Thyroid gland (tissue), 4 donors: ENCODE measurements at places on chromosomes 13 and 19. TPM values are rescaled to one million over a fixed set of nuclear protein-coding genes. Genes with fewer than 3 reads are reported as not detected.

IGFL2 gene
- total RNA-seq, result not detected

ZNF253 gene
- 26.1 TPM for total RNA-seq

ZNF490 gene
- 28.9 TPM for total RNA-seq

CEACAM4 gene
- total RNA-seq, result not detected

SDHAF1 gene
- total RNA-seq, result 60.9 TPM

CASP14 gene
- total RNA-seq, result not detected

CFAP97D2 gene
- not detected for total RNA-seq

GRCh38 chr19:2594319-2594718 is 108.2 kb downstream of the GNG7 start:
- no peak for DNase-seq

GRCh38 chr19:13961826-13962698 is 9.8 kb downstream of the DCAF15 start:
- no peak for DNase-seq

DNA sequence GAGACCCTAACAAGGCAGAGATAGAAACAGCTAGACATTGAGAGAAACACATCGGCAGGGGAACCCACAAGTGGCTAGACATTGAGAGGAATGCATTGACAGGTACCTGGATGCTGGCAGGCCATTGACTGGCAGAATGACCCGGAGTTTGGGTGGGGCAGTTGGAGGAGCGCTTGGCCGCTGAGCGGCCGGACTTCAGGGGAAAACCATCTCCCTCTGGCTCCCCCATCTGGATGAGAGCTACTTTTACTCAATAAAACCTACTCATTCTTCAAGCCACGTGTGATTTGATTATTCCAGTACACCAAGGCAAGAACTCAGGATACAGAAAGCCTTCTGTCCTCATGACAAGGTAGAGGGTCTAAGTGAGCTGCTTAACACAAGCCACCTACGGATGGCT is 473.4 kb downstream of the SLITRK5 start:
- no peak for DNase-seq

DNA sequence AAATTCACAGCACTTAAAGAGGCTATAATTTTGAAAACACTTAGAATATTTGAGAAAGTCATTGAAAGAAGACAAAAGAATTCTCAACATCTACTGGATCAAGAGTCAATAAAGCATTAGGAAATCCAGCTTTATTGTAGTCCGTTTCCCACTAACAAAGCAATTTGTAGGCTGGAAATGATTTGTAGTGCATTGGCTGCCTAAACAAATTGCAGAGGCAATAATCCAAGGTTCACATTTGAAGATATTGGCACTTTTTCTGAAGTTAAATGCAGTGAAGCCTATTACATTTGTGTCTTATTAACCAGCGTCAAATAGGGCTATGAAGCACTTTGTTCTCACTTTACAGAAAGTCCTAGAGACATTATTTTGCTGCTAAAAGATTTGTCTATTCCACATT is 848.1 kb upstream of the SLITRK1 start:
- no peak for DNase-seq

- no peak for DNase-seq
Observed at GRCh38 chr13:35791184-35791851, 314.8 kb upstream of the MAB21L1 start.

DNA sequence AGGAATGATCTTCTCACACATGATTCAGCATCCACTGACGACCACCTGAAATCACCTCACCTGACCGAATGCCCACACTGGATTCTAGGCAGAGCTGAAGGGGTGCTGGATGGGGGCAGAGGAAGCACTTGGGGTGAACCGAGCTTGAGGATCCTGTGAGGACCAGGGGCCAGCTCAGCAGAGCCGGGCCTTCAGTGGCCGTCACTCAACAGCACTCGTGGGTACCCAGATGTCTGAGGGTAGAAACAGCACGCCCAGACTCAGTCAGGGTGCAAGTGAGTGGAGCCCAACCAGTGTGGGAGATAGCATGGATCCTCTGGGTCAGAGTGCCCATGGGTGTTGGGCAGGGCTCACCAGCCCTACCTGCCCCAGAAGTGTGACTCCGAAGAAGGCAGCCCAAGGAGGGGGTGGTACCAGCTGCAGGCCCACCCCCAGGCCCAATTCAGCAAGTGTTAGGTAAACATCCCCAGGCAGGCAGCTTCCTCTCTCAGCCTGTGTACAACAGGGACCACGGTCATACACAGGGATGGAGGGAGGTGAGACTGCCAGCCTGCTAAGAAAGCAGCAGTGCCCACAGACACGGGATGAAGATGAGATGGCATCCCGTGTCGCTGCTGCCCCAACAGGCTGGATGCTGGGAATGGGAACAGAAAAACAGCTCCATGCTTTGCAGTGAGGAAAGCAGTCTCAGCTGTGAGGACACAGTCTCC is 16.6 kb downstream of the GJA3 start:
- DNase-seq, result no peak

DNA sequence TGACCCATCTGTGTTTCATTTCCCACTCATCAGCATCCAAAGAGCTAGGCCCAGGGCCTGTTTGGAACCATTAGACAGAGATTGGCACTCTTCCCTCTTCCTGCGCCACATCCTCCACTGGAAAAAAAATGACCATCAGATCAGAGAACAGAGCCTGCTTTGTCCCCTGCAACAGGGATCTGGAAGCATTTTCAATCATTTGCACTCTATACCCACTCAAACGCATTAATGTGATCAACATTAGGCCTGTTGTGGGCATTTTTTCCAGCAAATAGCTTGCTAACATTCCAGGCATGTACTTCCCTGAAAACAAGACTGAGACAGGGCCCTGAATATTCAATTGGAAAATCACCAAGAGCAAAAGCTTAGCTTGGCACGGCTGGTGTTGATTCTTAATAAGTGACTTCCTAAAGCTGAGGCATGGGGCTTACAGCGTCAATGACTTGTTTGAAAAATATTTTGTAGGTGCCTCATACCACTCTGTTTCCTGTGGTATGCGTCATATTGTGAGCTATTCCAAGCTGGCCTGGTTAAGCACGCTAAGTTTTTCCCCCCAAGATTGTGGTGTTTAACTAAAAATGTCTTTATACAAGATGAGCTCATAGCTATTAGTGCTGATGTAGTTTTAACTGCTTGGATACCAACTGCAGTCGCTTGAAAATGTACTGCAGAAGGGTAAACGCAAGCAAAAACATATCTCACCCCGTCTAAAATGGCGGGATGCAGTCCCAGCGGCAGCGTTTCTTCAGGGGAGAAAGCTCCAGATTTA is 404.4 kb downstream of the SPRY2 start:
- DNase-seq, result no peak

DNA sequence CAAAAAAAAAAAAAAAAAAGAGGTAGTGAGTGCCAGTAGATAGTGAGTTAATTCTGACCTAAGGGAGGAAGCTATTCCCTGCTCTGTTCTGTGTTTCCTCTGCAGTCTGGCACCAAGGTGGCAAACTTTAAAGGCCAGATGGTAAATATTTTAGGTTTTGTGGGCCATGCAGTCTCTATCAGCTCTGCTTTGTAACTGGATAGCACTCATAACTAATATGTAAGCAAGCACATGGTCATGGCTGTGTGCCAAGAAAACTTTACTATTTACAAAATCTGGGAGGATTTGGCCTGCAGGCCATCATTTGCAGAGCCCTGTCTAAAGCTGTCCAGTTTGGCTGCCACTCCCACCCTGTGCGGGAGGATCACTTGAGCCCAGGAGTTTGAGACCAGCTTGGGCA is 4.3 kb downstream of the PIN1 start:
- no peak for DNase-seq

DNA sequence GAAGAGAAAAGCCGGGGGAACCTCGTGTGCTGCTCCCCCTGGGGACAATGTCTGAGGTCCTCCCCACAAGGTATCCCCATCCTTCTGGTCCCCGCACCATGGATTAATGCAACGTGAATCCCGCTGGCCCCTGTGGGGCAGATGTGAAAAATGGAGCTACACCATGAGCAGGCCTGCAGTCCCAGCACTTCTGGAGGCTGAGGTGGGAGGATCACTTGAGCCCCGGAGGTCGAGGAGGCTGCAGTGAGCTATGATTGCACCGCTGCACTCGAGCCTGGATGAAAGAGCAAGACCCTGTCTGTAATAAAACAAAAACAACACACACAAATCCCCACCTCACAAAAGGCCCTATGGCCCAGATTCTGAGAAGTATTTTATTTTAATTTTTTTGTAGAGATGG is 1.2 kb upstream of the CFD start:
- DNase-seq, result no peak

DNA sequence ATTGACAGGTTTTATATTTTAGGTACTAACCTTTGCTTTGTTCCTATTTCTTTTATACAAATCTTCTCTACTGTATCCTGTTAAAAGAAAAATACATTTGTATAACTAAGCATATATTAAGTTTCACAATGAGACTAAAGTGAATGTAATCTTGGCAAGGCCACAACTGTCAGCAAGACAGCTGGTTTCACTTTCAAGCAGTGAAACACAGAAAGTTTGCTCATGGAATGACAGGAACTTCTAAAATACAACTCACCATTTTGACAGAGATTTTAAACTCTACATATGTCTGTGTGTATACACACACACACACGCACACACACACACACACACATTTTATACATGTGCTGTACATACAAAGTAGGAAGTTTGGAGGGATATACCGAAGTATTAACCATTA is 53.3 kb downstream of the PARP4 start:
- no peak for DNase-seq

DNA sequence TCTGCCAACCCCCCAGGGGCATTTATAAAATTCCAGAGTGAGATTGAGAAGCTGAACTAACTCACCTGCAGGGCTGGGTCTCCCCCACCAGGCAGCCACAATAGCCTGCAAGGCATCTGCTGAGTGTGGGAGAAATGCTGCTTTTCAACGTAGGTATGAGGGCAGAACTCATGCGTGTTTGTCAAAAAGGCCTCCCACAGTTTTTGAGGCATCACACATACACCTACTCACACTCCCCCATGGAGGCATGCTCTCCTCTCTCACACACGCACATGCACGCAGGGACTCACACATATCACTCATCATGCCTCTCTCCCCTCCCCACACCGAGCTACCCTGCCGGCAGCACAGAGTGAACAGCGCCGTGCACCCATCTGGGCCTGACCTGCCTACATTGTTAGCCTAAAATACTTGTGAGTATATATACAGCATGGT is 390.5 kb downstream of the FGF9 start:
- no peak for DNase-seq

GRCh38 chr19:46155237-46155636 is 7.2 kb downstream of the IGFL2 start:
- no peak for DNase-seq

GRCh38 chr13:110617321-110618072 is 2.2 kb downstream of the NAXD start:
- peak; percentile 62 for DNase-seq

DNA sequence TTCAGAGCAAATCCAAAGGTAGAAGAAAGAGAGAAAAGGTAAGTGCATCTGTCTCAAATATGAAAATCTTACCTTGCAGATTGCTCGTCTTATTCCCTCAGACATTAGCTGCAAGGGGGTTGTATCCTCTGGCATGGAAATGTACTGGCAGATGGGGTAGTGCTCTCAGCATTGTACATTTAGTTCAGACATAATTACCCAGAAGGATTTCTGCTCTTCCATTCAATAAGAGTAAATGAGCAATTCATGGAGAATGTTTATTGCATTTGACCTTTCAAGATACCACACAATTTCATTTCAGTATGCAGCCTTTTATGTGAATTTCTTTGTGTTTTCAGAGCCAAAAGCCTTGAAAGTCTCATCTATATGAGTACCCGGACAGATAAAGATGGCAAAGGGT is 63.8 kb downstream of the SCEL start:
- DNase-seq, result no peak

- DNase-seq, result no peak
Observed at GRCh38 chr19:30364866-30365800, 7.1 kb upstream of the ZNF536 start.

DNA sequence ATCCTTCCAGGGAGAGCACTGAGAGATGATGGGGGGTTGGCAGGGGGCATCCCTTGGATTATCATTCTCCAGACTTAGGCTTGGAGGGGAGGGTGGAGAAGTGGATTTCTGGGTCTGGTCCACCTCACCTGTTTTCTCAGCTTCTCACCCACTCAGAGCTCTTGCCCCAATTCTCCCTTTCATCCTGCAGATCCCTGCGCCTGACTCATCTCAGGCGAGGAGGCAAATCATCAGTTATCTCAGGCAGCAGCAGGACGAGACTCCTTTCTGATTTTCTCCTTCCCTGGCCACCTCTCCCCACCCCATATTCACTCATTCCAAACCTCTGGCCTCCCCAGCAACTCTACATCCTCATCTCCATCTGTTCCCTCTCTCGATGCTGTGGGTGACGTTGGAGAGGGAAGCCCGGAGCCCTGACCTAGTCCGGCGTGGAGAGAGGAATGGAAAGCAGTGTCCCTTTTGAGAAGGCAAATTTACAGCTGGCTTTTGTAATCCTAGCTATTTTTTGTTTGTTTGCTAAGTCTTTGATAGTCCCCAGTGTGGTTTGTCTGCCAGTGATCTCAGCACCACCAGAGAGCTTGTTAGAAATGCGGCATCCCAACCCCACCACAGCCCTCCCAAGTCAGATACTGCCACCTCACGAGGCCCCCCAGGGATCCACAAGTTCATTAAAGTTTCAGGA is 24.0 kb upstream of the TPT1 start:
- DNase-seq, result no peak

DNA sequence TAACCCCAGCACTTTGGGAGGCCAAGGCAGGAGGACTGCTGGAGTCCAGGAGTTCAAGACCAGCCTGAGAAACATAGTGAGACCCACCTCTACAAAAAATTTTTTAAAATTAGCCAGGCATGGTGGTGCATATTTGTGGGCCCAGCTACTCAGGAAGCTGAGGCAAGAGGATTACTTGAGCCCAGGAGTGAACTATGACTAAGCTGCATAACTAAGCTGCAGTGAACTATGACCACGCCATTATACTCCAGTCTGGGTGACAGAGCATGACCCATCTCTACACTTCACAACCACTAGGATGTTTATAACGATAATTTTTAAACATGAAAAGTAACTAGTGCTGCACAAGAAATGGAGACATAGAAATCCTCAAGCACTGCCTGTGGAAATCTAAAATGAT is 352.7 kb upstream of the SGCG start:
- peak; percentile 6 for DNase-seq

- DNase-seq, result no peak
Observed at GRCh38 chr19:56348289-56348877, 33.7 kb upstream of the ZSCAN5A start.
